Right lobe of liver (tissue), 6 donors: ENCODE measurements at places on chromosomes 1 and 21.

GRCh38 chr1:160405331-160405877, 5.0 kb downstream of the VANGL2 start:
- peak; percentile 17 for DNase-seq

- peak; percentile 98 for DNase-seq
Observed at GRCh38 chr1:155125946-155126555, 1.6 kb upstream of the EFNA1 start.

- DNase-seq = no peak
Observed at GRCh38 chr1:173406783-173407230, 70.3 kb upstream of the PRDX6 start.

- DNase-seq = peak; percentile 85
Observed at GRCh38 chr1:43256675-43257570, 12.9 kb upstream of the TMEM125 start.

DNA sequence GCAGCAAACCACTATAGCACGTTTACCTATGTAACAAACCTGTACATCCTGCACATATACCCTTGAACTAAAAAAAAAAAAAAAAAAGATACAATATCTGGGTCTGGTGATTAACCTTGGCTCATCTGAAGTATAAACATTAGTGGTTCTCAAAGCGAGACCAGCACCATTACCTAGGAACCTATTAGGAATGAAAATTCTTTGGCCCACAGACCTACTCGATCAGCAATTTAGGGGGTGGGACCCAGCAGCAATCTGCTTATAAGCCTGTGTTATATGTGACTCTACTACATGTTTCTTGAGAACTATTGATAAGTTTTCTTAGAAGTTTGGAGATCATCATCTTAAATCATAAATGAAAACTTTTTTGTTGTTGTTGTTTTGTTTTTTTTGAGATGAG, 9.7 kb upstream of the SPATA1 start:
- no peak for DNase-seq

- no peak for DNase-seq
Observed at GRCh38 chr1:178092878-178093493, 918 bp upstream of the RASAL2 start.

GRCh38 chr1:201480231-201481003, 11.4 kb upstream of the PHLDA3 start:
- peak; percentile 76 for DNase-seq

DNA sequence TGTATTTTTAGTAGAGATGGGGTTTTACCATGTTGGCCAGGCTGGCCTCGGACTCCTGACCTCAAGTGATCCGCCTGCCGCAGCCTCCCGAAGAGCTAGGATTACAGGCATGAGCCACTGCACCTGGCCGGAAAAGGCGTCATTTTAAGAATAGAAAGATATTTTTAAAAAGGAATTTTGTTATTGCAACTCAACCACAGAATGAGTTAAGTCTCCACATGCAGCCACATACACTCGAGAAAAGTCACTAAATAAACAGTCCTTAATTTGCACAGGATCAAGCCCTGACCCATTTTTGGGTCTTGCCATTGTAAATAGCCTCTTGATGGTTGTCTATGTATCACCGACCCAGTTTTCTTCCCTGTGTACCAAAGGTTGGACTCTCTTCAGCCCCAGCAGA, 85.5 kb downstream of the FBXO2 start:
- no peak for DNase-seq

DNA sequence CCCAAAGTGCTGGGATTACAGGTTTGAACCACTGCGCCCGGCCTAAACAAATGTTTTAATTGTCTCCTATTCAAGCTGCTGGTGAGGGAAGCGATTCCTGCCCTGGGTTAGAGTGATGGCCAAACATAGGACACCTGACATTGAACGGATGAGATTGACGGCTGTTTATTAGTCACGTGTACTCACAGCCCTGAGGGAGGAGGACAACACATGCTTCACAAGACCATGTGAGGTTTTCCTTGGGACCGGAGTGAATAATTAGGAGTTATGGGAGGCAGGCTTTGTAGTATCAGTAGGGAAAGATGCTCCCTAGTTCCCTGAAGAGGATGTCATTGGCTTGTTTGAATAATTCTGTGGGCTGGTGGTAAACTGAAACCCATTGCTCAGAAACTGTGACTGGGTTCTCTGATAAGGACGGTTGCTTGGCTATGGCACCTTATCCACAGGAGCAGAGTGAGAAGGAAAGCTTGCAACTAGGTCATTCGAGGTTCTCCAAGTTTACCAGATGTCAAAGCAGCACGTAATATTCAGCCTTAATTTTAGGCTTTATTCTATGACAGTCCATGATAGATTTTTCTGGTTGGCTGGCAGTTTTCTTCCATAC, 245.8 kb downstream of the PLA2G4A start:
- no peak for DNase-seq

- DNase-seq = no peak
Observed at GRCh38 chr1:93408203-93408602, 39.7 kb upstream of the FNBP1L start.
